ENCODE measurements at places on chromosomes 13 and 19. TPM values are rescaled to one million over a fixed set of nuclear protein-coding genes. Genes with fewer than 3 reads are reported as not detected.

DNA sequence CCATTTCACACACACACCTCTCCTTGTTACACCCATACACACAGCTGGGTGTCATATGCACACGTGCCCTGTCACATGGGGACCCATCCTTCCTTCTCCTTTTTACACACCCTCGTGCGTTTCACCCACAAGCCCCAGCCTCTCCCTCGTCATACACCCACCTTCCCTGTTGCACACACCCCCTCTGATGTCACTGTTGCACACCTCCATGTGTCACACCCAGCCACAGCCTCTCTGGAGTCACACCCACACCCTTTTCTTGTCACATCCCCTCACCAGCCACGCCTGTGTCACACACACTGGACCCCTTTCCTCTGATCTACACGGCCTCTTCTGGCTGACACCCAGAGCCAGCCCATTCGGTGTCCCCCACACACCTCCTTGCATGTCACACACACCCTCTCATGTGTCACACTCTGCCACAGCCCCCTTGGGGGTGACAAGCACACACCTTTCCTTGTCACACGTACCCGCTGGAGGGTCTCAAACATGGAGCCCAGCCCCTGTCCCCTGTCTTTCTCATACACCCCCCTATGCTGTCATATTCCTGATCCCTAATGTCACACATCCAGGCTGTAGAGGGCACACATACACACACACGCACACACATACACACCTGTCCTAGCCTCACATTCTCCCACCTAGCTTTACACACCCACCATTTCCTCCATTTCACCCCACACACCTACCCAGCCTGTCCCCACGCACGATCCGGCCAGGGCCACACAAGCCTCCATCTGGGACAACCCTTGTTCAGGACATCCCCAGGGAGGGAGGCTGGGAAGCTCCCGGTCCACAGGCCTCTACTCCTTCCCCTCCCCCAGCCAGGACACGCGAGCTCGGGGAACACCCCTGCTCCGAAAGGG, 1.4 kb downstream of the NOVA2 start:
- no peak for ATAC-seq

GRCh38 chr13:51364404-51365008, 25.0 kb downstream of the SERPINE3 start:
- no peak for ATAC-seq

DNA sequence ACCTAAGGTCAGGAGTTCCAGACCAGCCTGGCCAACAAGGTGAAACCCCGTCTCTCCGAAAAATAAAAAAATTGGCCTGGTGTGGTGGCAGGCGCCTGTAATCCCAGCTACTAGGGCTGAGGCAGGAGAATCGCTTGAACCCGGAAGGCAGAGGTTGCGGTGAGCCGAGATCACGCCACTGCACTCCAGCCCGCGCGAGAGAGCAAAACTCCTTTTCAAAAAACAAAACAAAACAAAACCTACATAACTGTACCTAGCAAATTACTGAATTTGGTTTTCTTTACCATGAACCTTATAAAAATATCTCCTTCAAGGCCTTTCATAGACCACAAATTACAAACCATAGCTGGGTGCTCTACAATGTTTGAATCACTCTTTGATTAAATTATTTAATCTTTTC, 760 bp downstream of the ZNF91 start:
- no peak for ATAC-seq

DNA sequence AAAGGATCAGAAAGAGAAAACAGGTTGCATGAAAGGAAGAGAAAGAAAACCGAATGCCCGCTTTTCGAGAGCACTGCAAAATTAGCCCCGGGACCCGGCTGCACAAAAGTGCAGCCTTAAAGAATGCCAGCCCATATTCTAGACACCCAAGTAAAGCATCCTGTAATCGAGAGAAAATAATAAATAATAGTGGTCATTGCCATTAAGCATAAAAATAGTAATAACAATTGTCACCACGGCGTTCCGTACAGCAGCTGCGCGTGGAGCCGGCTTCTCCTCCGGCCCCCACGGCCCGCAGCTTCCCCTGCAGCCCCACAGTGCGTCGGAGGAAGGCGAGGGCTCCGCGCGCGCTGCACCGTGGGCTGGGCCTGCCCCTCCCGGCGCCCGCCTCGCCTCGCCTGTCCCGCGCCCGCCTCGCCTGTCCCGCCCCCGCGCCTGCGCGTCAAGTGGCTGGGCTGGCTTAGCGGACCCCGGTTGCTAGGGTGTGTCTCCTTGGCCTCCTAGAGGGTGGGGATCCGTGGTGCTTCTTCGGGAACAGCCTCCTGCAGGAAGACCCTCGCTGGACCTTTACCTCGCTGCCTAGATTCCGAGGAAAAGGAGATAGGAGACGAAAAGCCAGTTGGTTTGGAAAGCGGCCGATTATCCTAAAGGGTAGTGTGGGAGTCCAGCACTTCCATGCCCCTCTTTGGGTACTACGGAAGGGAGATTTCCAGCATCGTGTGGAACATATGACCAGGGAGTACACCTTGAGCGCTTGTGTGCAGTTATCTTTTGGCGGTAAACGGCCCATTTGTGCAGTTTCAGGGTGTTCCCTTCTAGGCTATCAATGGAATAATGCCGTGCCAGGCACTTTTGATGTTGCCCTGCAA, at the start of gene LRRC63:
Gene LRRC63 (plus strand): TSS at position 446 of the 869 bp plus-strand sequence. CDS start 1,107 bp downstream, outside the sequence.
- peak; percentile 94 for ATAC-seq

GDF15 gene
- 3.7 TPM for total RNA-seq

TIMM13 gene
- total RNA-seq: 28.7 TPM

- no peak for ATAC-seq
These were observed 358.9 kb downstream of the ITGBL1 start for GRCh38 chr13:101811284-101811839.

DNA sequence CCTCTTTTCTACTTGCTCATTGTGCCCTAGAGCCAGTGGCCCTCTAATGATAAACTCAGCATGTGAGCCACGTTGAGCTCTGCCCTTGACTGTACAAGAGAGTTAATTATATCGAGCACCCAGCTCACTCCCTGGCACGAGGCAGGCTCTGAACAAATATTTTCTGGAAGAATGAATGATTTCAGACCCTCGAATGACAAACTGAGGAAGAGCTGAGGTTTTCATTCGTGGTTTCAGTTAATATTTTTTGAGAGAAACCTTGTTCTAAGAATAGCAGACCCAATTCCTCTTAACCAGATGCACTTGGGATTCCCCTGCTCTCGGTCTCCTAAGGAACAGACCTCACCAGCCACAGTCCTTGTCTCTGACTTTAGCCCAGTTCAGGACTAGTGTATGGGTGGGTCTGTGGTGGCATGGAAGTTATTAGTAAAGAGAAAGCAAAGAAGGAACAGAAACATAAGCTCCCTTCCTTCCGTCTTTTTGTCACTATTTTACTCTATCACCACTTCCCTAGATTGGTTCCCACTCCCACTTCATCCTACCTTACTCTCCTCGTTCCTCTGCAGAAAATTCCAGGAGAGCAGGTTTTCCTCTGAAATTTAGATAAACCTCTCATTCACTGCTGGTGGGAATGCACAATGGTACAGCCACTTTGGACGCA, 22.1 kb upstream of the WDFY2 start:
- no peak for ATAC-seq

- no peak for ATAC-seq
These were observed 16.1 kb downstream of the CKM start for GRCh38 chr19:45306518-45307027.

DNA sequence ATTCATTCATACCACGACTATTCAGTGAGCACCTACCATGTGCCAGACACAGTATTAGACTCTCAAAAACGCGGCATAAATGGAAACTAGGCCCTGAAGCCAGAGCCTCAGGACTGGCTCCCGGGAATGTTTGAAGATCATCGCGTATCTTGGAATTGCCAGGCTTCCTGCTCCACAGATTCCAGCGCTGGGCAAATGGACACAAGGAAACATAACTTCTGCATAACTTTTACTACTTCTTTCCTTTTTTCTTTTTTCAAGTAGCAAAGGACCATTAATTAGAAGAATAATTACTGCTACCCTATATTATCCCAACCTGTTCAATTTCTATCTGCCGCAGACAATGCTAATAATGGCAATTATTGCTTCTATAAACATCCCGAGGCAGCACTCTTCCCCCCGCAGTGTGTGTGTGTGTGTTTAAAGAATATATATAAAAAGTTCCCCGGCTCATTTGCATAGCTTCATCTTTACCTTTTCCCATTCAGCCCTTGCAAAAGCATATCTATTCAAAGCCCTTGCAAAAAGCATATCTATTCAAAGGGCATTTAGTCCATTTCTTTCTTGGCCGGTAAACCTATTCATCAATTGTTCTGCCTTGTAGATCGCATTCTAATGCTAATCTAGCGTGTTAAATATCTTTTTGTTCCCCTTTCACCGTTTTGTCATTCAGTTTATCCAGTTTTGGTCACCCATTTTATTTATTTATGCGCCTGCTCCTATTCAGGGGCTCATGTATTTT, 6.1 kb downstream of the SOX21 start:
- no peak for ATAC-seq

DNA sequence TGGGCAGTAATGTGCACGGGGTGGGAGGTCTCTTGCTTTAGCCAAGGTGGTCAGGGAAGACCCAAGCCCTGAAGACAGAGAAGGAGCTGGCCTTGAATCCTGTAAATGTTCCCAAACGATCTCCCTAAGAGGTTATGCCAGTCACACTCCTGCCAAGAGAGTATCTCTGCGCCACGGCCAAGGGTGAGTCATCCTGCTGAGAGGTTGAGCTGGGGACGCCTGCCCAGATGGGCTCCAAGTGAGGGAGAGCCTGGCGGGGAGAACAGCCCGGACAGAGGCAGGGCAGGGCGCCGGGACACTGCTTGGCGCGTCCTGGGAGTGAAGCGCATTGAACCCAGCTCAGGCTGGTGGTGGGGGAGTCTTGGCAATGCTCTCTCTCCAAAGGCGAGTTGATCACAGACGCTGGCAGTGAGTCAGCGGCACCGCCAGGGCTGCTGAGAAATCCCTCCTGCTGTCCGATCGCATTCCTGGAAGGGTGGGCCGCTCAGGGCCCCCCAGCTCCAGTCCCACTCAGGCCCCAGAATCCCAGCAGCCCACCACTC, 16.4 kb downstream of the SULT2B1 start:
- ATAC-seq: peak; percentile 99

CDC42EP5 gene
- 14.7 TPM for total RNA-seq

SIAH3 gene
- not detected for total RNA-seq

ZNF724 gene
- total RNA-seq: 0.69 TPM

HIPK4 gene
- total RNA-seq: not detected

GRCh38 chr19:46014534-46014933, 8.3 kb downstream of the PGLYRP1 start:
- no peak for ATAC-seq

GRCh38 chr19:14039181-14039580, 7.6 kb downstream of the IL27RA start:
- ATAC-seq: no peak

DNA sequence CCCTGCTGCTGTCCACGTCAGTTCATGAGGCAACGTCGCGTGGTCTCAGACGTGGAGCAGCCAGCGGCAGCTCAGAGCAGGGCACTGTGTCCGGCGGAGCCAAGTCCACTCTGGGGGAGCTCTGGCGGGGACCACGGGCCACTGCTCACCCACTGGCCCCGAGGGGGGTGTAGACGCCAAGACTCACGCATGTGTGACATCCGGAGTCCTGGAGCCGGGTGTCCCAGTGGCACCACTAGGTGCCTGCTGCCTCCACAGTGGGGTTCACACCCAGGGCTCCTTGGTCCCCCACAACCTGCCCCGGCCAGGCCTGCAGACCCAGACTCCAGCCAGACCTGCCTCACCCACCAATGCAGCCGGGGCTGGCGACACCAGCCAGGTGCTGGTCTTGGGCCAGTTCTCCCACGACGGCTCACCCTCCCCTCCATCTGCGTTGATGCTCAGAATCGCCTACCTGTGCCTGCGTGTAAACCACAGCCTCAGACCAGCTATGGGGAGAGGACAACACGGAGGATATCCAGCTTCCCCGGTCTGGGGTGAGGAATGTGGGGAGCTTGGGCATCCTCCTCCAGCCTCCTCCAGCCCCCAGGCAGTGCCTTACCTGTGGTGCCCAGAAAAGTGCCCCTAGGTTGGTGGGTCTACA, 6.6 kb downstream of the FSTL3 start:
- no peak for ATAC-seq

GRCh38 chr19:54850930-54851329, 687 bp downstream of the KIR3DL2 start:
- no peak for ATAC-seq

MPND gene
- total RNA-seq: 4.7 TPM

DNA sequence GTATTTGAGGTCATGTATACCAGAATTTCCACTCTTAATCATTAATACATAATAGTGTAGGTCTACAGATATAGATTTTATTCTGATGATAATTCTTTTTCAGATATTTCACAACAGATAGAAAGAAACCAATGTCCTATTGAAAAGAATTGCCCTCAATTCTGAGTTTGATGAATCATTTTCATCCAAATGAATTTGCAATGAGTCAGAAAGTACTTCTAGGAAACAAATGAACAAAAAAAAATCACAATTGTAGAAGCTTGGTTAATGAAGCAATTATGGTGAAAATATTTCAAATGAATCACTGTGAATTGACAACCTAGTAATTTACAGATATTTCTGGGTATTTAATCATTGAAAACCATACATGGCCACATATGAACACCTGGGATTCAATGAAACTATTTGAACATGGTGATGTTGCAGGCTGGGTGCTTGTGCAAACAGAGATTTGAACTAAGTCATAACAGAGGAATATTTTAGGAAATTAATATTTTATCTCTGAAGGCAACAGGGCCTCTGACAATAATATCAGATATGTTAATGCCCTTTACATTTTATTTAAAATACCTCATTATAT, 360.9 kb downstream of the SLITRK5 start:
- no peak for ATAC-seq

KCNRG gene
- 3.8 TPM for total RNA-seq

MEIOSIN gene
- not detected for total RNA-seq

DNA sequence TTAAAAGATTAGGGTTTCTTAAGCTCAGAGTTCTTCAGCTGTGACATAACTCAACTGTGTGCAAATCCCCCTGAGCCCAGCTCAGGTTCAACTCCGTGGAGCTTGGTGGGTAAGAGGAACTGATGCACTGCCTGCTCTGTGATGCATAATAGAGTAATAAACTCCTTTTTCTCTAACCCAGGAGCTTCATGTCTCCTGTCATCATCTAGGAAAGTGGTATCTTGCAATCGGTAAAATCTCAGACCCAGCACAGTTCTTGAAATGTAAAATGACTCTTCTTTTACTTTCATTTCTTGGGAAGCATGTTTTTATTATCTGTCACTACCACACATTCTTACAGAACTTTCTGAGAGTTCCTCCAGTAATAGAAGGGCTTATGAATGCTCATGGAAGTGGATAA, 123.8 kb upstream of the PCDH9 start:
- ATAC-seq: no peak

- no peak for ATAC-seq
These were observed 10.3 kb downstream of the MBD3L2B start for GRCh38 chr19:7010722-7011593.

ZIC2 gene
- not detected for total RNA-seq

GRCh38 chr19:55358943-55359908, 3.8 kb downstream of the GARIN5B start:
- no peak for ATAC-seq
